ENCODE measurements at places on chromosomes 4 and X.

DNA sequence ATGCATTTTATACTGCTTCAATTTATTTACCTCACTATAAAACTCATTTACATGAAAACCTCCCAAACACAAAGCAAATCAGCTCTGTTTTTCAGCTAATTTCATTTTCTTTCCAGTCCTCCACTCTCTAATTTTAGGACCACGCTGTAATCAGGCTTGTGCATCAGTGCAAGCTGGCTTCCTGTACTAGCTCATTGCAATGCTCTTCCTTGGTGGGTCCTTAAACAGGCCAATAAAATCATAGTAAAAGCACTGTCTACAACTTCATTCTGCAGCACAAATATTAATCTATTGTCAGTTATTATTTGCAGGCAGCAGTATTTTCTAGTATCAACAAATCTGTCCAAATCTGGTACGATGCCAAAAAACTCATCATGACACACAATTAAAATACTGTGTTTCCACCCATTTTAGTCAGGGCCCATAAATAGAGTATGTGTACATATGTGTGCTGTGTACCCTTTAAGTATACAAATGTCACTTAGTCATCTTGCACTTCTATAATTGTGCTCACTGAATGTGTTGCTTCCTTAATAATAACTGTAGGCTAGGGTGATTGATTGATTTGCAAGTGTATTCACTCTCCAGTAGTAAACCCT is 178.2 kb upstream of the HCCS start:
- DNase-seq: no peak

- DNase-seq: no peak
These were observed 6.2 kb downstream of the CLCN3 start for GRCh38 chr4:169626331-169627282.

- DNase-seq: no peak
These were observed 162.0 kb downstream of the SNCA start for GRCh38 chr4:89674876-89675459.

DNA sequence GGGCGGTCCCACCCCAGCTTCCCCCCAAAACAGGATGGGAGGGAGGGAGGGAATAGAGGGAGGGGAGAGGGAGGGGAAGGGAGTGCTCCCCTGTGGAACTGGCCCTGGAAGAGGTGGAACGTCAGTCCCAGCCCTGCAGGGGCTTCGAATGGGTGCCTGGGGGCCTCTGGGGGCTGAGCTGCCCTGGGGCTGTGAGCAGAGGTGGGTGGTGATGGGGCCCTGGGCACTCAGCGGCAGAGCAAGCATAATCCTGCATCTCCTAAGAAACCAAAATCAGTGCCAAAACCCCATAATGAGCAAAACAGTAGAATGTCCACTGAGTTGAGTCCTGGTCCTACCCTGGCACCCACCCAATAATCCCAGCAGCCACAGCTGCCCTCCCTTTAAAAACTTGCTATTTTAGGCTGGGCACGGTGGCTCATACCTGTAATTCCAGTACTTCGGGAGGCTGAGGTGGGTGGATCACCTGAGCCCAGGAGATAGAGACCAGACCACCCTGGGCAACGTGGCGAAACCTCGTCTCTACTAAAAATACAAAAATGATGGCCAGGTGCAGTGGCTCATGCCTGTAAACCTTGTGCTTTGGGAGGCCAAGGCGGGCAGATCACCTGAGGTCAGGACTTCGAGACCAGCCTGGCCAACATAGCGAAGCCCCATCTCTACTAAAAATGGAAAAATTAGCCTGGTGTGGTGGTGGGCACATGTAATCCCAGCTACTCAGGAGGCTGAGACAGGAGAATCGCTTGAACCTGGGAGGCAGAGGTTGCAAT is 11.1 kb downstream of the DOK7 start:
- no peak for DNase-seq

DNA sequence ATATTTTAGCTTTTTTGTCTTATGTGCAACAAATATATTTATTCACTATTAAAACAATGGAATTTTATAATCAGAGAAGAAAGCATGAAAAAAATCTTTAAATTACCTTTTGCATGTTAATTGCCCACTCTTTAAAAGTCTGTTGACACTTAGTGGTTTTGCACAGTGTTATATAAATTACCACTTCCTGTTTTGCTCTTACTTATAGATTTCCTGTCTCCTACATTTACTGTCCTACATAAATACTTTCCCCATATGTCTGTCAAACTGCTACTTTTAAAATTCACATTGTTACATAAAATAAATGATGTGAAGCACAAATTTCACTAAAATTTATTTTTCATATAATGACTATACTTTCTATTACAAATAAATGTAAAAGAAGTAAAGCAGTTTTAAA is 161.1 kb upstream of the NDST4 start:
- peak; percentile 36 for DNase-seq

GRCh38 chr4:171857302-171858012 is 44.3 kb downstream of the GALNTL6 start:
- DNase-seq: no peak

DNA sequence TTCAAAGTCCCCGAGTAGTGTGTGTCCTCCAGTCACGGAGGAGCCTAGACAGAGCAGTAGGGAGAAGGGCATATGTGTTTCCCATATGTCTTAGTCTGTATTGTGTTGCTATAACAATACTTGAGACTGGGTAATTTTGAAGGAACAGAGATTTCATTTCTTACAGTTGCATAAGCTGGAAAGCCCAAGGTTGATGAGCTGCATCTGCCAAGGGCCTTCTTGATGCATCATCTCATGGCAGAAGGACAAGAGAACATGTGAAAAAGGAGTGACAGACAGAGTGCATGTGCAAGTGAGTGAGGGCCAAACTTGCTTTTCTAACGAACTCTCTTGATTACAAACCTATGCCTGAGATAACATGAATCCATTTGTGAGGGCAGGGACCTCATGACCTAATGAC is 243.4 kb downstream of the ARHGAP10 start:
- DNase-seq: no peak

DNA sequence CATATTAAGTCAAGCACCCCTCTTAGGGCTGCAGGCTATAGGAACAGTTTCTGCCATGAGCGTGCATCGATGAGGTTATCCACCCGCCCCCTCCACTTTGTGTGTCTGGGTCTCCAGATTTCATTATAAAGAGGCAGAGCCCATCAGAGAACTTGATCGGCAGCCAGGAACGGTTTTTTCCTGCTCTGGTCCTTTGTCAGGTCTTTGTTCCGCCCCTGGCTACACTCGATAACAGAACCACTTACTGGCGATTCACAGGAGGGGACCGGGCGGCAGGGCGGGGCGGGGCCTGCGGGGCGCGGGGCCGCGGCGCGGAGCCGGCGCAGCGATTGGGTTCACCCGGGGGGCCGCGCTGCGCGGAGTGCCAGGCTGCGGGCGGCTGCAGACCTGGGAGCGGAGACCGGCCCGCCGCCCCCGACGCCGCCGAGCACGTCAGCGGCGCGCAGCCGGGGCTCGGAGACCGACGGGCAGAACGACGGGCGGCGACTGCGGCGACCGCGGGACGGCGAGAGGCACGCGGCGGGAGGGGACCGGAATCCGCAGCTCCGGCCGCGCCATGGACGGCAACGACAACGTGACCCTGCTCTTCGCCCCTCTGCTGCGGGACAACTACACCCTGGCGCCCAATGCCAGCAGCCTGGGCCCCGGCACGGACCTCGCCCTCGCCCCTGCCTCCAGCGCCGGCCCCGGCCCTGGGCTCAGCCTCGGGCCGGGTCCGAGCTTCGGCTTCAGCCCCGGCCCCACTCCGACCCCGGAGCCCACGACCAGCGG is at the start of gene SLC10A4:
TSS of gene SLC10A4 (plus strand) at position 338 of the 771 bp plus-strand sequence. CDS start at position 557, 219 bp downstream.
- no peak for DNase-seq

GRCh38 chr4:4849106-4849505 is 10.4 kb upstream of the MSX1 start:
- DNase-seq: no peak

DNA sequence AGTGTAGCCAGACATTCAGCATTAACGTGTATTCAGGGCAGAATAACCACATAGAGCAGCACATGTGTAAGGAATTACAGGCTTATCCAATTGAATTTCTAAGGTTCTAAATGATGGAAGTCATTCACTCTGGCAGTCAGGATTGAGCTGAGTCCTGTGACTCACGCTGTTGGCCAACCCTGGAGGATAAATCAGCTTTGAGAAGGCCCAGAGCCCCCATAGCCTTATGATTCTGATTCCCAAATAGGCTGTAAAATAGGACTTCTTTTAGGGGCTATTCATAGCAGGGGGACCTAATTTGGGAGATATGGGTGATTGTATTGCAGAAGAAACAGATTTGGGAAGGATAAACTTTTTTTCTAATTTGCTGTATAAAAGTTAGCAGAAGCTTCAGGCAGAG is 8.1 kb upstream of the HPF1 start:
- DNase-seq: no peak

- no peak for DNase-seq
These were observed 4.6 kb downstream of the MPP1 start for GRCh38 chrX:154800478-154801210.

DNA sequence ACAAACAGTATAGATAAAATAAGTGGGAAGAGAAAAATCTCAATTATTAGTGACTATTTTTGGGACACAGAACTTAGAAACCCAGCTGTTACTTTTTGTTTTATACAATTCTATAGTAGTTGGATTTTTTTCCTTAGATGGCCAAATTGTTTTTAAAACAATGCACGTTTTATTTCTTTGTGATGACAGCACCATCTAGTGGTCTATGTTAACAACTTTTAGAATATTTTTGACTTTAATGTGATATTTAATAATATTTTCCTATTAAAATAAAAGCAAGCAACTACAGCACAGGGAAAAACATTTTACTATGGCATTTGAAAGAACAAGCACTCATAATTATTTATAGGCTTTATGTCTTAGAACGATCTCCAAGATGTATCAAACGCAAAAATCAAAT is 5.6 kb upstream of the SMIM31 start:
- peak; percentile 8 for DNase-seq

DNA sequence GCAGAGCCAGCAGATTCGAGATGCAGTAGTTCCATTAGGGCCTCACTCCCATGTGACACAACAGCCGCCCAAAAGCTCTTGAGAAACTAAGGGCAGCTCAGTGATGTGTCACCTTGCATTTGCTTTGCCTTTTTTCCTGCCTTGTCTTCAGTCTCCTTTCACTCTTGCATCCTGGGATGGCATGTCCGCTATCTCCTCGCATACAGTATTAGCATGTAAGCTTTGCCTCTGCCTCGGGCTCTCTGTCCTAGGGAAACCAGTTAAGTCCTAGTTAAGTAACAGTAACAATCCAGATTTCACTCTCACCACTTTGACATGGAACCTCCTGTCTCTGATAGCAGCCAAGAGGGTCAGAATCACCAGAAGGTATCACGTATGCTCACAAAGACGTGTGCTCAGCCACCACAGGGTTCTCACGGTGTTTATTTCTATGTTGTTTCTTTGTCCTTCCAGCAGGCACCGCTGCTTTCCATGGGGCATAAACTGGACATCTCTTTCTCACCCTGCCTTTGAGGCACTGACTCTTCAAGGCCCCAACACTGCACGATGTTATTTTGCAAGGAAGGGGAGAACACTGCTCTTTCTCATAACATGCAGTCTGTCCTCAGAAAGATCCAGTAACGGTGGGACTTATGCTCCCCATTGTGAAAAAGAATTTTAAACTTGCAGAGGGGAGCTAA is 26.7 kb upstream of the SORBS2 start:
- no peak for DNase-seq

GRCh38 chr4:141465171-141465570 is 171.2 kb upstream of the IL15 start:
- no peak for DNase-seq

DNA sequence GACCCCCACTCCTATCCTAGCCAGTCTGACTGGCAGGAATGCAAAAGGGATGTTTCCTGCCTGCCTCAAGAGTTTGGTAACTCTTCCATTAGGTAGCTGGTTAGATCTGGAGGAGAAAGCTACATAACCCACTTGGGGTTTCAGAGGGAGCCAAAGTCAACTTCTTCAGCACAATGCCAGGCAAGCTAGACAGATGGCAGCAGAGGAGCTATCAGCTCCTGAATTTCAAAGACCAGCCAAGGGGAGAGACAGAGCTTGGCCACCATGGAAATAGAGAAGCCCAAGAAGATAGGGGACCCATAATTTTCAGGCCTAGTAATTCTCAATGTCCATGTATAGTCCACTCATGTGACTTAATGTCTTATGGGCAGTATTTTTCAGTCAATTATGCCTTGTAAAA is 56.4 kb downstream of the PGRMC1 start:
- no peak for DNase-seq

- peak; percentile 62 for DNase-seq
These were observed 414.1 kb downstream of the CENPC start for GRCh38 chr4:67131224-67131623.

DNA sequence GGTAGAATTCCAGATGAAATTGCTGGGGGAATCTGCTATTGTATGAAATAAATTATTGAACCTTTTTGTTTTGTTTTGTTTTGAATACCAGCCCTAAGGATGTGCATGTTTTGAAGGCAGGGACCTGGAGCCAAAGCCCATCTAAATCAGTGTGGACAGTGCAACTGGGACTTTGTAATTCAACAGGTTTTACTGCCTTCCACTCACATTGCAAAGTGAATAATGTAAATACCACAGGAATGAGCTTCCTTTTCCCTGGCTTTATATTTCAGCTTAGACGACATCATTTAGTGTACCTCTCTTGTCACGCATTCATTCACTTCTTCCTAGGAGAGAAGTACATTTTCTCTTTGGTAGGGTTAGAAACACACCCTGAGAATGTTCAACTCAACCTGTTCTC is 795.0 kb downstream of the CENPC start:
- no peak for DNase-seq

GRCh38 chrX:118207831-118208453 is 91.3 kb upstream of the KLHL13 start:
- no peak for DNase-seq

GRCh38 chr4:108109997-108110416 is 58.7 kb downstream of the LEF1 start:
- DNase-seq: no peak

DNA sequence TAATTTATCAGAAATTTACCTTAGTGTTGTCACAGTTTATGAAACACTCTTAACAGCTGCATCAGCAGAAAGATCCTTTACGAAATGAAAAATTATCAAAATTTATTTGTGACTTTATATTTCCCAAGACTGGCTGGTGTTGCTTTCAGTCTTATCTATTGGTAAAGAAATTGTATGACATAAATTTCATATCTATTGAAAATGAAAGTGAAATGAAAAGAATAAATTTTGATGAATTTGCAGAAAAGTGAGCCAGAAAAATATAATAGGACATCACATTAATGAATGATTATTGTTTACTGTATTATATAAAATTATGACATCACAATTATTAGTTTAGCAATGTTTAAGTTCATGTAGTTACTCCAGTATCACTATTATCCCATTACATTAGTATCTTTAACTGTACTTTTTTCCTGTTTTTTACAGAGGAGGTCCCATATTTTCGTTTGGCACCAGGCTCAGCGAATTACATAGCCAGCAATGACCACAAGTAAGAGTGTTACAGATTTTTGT is 13.2 kb upstream of the TMEM165 start:
- DNase-seq: no peak

DNA sequence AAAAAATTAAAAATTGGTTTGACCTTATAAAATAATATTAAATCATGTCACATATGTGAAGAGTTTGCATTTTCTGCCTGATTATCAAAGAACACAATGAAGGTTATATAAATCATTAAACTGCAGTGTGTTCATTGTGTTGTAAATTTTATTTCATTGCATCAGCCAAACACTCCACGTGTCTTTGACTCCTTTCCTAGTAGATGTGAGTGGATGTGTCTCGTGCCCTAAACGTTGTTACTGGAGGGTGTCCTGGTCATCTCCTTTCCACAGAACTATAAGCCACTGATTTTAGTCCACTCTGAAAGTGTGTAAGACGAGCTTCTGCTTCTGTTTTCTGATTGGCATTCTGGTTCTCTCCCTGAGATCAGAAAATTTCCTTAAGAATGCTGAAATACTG is 127.3 kb downstream of the NDST4 start:
- DNase-seq: no peak
